T-helper 17 cell (primary cell): ENCODE measurements at places on chromosomes 2 and 18.

- H3K4me1 ChIP-seq = no peaks in the 10 kb centered on the region
- no peaks in the 10 kb centered on the region for H3K36me3 ChIP-seq
- no peak for DNase-seq
- H3K27ac ChIP-seq = no peak overlapping the region
- H3K4me3 ChIP-seq = no peak overlapping the region
These were observed 118.5 kb downstream of the NRP2 start for GRCh38 chr2:205800773-205801172.

DNA sequence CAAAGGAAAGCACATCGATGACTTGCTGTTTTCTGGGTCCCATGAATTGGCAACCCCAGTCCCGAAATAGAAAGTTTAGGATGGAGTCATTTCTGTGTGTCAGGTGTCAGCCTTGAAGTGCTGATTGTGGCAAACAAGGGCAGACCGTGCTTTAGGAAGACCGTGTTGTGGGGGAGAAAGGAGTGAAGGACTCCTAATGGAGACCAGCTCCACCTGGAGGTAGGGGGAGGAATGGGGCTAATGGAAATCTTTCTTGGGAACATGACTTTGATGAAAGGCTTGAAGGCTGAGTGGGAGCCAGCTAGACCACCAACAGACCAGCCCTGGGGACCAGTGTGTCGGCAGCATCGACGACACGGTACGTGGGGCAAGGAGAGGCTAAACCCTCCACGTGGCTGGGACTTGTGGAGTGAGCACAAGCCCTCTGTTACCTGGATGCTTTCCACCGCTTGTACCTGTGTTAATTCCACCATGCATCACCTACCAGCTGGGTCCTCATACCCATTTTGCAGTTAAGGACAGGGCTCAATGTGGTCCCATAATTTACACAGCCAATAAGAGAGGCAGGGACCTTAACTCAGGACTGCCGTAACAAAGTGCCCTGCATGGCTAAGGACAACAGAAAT lies 104.2 kb downstream of the SH3BP4 start:
- H3K36me3 ChIP-seq = no peaks in the 10 kb centered on the region
- H3K27me3 ChIP-seq = peaks cover 56% of the 10 kb centered on the region
- H3K4me1 ChIP-seq = peaks cover 3% of the 10 kb centered on the region
- H3K4me3 ChIP-seq = no peak overlapping the region
- DNase-seq = no peak
- no peak overlapping the region for H3K27ac ChIP-seq

DNA sequence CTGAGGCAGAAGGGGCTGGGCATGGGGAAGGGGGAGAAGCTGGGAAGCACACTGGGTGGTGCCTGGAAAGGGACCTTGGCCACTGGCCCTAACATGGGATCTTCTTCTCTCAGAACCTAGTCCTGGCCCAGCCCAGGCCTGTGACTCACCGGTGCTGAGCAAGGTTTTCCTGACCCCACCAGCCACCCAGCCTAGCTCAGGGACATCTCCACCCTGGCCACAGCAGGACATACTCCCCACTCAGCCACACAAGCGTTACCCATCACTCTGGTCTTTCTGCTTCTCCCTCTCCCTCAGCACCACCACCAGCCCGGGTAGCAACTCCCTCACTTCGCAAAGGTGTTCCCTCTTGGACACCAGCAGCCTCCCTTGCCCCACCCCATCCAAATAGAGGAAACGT lies 22.8 kb downstream of the TNS1 start:
- H3K4me3 ChIP-seq = no peak overlapping the region
- DNase-seq = no peak
- peaks cover 2% of the 10 kb centered on the region for H3K36me3 ChIP-seq
- no peaks in the 10 kb centered on the region for H3K4me1 ChIP-seq
- H3K27ac ChIP-seq = no peak overlapping the region

- peaks cover 6% of the 10 kb centered on the region for H3K36me3 ChIP-seq
- H3K4me1 ChIP-seq = peaks cover 11% of the 10 kb centered on the region
- DNase-seq = no peak
- peaks cover 10% of the 10 kb centered on the region for H3K27me3 ChIP-seq
- peak overlapping the region; percentile 49 for H3K27ac ChIP-seq
These were observed 24.9 kb upstream of the RHOB start for GRCh38 chr2:20421988-20422370.

GRCh38 chr2:152369176-152369860 lies 34.3 kb downstream of the FMNL2 start:
- no peak for DNase-seq
- no peak overlapping the region for H3K4me3 ChIP-seq
- no peaks in the 10 kb centered on the region for H3K4me1 ChIP-seq
- no peak overlapping the region for H3K27ac ChIP-seq

DNA sequence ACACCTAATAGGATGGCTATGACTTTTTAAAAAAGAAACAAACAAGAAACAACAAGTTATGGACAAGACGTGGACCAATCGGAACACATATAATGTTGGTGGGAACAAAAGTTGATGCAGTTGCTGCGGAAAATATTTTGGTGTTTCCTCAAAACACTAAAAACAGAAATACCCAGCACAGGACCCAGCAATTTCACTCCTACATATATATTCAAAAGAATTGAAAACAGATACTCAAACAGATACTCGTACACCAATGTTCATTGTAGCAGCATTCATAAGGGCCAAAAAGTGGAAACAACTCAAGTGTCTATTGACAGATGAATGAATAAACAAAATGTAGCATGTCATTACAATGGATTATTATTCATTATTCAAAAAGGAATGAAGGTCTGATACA lies 12.1 kb downstream of the CCDC141 start:
- H3K27me3 ChIP-seq = no peaks in the 10 kb centered on the region
- no peaks in the 10 kb centered on the region for H3K36me3 ChIP-seq
- H3K27ac ChIP-seq = no peak overlapping the region
- no peaks in the 10 kb centered on the region for H3K4me1 ChIP-seq
- no peak for DNase-seq
